Activated T-cell treated with anti-CD3 and anti-CD28 coated beads for 4 hours (primary cell): ENCODE measurements at places on chromosomes 3 and 15.

DNA sequence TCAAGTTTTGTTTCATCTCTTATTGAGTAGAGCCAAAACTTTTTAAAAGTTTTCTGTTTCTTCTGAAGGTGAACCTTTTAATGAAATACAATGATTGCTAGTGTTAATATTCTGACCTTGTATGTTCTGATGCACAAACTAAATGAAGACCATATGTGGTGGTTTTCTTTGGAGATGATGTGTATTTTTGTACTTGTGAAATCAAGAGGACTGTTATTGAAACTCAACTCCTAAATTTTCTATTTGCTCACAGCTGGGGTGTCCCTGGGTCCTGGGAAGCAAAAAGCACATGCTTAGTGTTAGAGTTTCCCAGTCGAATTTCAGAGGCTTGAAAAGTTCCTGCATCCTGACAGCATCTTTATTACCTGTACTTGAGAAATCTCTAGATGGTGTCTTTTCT, 1185.8 kb upstream of the ALCAM start:
- DNase-seq = no peak

DNA sequence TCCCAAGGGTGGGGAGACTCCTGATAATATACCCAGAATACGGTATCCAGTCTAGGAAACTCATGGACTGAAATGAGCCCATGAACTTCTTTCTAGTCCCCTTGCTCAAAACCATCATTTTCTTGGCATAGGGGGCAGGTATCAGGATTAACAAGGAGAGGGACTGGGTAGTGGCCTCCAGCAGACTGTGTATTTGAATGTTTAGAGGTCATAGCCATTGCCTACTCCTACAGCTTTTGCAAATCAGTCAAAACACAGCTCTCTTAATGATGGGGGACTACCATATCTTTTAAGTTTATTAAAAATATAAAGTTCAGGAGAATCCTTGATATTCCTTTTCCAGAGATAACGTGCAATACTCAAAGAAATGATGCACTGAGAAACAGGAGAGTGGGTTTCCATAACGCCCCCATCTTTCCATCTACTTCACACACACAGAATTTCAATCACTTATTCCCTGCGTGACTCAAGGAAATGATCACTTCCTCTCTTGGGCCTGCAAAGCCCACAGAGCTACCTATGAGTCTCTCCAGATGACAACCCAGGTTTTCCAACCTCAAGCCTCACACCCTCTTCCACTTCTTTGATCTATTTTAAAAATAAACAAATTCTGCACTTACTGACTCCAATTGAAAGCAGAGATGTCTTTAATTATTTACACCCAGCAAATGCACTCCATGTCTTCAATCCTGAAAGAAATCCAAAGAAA, 584.0 kb upstream of the LMCD1 start:
- no peak for DNase-seq

DNA sequence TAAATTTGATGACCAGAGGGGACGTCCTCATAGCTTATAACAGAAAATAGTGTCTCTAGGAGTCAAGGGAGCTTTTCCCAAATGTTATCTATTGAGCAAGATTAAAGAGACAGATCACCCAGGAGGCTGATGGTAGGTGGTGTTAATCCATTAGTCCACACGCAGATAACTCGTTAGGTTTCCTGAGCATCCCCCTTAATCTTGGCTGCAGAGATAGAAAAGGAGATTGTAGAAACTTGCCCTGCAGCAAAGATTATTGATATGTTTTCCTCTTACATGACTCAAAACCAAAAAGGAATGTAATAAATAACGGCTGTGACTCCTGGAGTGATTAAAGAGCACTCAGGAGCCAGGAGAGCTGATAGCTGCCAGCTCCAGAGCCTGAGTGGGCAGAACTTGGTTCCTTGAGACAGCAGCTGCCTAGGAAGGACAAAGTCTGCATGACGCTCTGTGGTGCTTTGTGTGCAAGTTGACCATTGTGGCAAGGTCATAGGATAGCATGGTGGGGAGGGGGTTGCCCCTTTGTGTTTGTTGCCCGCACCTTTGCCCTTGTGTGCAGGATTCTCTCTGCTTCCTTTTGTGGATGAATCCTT, 234.8 kb downstream of the PTPRG start:
- DNase-seq = no peak

GRCh38 chr3:153144071-153144470, 18.0 kb upstream of the RAP2B start:
- no peak for DNase-seq

DNA sequence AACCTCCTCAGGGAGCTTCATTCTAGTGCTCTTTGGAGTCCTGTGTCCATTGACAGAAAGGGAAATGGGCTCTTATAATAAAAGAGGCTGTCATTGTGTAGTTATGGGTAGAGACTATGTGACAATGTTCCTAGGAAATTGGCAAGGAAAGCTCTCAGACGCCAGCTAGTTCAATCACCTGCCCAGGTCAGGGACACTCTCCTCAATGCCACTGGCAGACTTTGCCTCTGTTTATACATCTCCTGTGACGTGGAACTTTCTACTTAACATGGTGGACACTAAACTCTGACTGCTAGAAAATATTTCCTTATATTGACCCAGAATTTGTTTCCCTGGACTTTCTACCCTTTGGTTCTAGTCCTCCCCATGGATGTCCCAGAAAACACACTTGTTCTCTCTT, 2.8 kb downstream of the EFCAB12 start:
- DNase-seq = no peak
